ENCODE measurements at places on chromosomes 5 and 9.

GRCh38 chr5:143759396-143760130 is 52.4 kb upstream of the HMHB1 start:
- no peak for DNase-seq

DNA sequence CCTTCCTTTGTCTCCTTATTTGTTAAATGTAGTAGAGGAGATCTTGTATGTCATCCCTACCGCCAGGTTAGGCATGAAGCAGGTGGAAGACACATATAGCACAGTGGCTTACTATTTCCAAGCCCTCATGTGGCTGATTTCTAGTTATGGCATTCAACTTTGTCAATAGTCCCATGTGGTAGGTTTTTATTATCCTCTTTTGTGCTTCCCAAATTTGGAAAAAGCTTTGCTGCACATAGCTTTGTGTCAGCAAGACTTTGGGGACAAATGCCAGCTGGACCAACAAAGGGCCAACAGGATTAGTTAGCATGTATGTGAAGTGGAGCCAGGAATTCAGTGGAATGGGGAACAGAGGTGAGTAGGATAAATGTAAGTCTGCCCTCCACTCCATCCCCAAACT is 276.3 kb downstream of the PSAT1 start:
- no peak for DNase-seq

DNA sequence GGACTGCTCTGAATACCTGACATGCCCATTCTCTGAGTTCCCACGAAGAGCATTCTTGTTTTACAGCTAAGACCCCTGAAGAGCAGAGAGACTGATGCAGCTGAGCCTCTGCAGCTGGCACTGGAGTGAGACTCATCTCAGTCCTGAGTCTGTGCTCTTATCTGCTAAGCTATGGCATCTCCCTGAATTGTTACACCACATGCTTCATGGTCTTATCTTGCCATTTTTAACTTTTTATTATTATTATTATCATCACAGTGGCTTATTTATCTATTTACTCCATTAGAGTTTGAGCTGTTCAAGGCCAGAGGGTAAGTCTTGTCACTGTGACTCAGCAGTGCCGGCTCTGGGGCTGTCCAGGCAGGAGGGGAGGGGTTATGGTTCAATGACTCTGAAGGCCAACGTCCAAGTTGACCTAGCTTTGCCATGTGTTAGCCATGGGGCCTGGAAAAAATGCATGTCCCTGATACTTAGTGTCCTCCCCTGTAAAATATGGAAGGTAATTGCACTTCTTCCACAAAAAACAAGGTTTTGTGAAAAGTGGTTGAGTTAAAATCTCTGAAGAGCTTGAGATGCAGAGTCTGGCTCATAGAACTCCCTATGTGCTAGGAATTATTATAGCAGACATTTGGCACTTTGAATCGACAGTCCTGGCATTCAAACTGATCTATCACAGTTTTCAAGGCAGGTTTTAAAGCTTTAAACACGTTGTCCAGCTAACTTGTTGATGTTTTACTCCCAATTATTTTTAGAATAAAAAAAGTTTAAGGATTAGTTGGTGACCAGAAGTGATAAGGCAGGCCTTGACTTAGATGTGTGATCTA is 94.6 kb downstream of the ALDH1A1 start:
- DNase-seq = no peak

GRCh38 chr5:125559296-125559695 is 812.9 kb upstream of the ZNF608 start:
- no peak for DNase-seq

DNA sequence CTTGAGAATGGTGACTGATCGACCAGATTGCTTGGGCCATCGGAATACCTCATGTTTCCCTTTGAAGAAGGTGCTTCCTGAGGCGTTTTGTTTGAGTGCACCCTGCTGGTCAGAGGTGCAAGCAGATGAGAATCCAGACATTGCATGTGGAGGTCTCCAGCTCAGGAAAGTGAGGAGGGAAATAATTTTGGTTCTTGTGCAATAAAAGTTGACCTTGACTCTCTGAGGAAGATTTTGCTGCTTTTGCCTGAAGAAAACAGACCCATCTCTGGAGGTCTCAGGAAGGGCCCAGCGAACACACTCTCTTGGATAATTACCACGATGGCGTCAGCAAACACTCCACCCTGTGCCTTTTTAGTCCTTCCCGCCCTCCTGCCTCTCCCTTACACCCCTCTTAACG is 69.7 kb downstream of the GRAMD2B start:
- DNase-seq = no peak

DNA sequence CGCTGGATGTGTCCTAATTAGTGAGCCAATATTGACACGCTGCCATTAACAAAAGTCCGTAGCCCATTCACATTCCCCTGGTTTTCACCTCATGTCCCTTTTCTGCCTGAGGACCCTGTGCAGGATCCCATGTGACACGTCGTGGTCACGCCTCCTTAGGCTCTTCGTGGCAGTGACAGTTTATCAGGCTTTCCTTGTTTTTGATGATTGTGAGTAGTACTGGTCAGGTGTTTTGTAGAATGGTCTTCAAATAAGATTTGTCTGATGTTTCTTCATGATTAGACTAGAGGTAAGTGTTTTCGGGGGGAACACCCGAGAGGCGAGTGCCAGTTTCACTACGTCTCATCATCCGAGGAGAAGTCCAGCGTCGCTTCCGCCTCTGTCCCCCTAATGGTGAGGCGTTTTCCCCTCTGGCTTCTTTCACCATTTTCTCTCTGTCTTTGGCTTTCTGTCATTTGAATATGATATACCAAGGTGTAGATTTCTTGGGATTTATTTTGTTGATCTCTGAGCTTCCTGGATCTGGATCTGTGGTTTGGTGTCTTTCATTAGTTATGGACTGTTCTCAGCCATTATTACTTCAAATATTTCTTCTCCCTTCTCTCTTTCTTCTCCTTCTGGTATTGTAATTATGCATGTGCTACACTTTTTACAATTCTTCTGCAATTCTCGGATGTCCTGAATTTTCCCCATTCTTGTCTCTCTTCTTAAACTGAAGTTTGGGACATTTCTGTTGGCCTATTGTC is 57.3 kb downstream of the TRIP13 start:
- no peak for DNase-seq

Measured in hematopoietic multipotent progenitor cell treated with erythropoietin and hydrocortisone succinate and interleukin-3 and kit ligand, for 6 days (in vitro differentiated cells).